GOT3 (cell line): ENCODE measurements at places on chromosomes 3 and 15.

GRCh38 chr15:82135638-82136037, 89.8 kb upstream of the MEX3B start:
- DNase-seq, result no peak

DNA sequence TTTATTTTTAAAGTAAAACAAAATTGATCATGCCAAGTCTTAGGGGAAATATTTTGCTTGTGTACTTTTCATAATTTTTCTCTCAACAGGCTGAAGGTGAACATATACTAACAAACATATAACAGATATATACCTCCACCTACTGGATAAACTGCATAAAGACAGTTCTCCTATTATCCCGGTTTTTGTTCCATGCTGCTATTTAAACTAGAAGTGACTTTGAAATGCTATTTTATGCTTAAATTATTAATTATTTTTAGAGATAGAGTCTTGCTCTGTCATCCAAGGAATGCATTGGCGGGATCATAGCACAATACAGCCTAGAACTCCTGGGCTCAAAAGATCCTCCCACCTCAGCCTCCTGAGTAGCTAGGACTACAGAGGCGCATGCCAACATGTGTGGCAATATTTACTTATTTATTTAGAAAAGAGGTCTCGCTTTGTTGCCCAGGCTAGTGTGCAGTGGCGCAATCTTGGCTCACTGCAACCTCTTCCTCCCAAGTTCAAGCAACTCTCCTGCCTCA, 49.8 kb downstream of the ST3GAL6 start:
- DNase-seq, result no peak

DNA sequence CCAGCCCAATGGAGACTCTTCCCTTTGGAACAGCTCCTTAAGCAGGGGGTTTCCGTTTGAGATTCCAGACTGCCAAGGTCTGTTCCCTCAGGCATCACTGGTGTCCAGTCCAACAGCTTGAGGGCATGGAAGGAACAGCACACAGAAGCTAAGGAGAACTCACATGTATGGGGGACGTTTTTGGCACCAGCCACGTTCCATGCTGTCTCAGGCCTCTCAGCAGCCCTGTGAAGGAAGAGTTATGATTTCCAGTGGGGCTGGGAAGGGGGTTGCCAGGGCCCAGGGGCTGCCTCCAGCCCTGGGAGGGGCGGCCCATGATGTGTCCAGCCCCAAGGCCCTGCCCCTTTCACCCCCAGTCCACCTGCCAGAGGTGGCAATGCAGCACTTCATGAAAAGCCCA, 7.5 kb upstream of the RHO start:
- no peak for DNase-seq

DNA sequence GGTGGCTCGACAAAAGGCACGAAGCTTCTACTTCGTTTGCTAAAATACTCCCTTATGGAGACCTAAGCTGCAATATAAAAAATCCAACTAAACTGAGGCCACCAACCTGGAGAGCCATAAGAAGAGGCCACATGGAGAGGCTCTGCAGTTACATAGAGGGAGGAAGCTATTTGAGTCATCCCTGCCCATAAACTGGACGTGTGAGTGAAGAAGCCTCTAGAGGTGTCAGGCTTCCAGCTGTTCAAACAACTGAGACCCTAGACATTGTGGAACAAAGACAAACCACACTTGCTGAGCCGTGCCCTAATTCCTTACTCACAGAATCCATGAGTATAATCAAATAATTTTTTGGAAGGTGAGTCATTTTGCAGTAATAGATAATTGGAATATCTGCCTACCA, 50.2 kb upstream of the GMNC start:
- no peak for DNase-seq

DNA sequence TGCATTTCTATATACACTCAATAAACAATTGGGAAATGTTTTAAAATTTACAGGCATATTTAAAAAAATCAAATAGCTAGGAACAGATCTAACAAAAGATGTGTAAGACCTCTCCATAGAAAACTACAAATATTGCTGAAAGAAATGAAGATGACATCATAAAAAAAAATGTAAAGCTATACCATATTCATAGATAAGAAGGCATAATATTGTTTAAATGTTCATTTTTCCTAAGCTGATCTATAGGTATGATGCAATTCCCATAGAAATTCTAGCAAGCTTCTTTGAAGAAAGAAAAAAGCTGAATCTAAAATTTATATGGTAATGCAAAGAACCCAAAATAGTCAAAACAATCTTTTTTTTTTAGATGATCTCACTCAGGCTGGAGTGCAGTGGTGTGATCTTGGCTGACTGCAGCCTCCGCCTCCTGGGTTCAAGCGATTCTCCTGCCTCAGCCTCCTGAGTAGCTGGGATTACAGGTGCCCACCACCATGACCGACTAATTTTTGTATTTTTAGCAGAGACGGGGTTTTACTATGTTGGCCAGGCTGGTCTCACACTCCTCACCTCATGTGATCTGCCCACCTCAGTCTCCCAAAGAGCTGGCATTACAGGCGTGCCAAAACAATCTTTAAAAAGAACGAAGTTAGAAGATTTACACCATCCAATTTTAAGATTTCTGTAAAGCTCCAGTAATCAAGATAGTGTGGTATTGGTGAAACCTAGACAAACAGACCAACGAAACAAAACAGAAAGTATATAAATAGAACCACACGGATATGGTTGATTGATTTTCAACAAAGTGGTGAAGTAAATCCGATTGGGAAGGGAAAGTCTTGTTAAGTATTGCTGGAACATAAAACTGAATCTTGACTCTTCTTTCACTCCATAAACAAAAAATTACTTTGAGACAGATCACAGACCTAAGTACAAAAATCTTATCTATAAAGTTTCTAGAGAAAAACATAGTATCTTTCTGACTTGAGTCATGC, 6.3 kb upstream of the BHLHE40 start:
- no peak for DNase-seq

- DNase-seq, result no peak
Observed at GRCh38 chr3:95215437-95215957, 1152.6 kb downstream of the NSUN3 start.

- no peak for DNase-seq
Observed at GRCh38 chr3:23840521-23840920, 34.8 kb downstream of the UBE2E1 start.

- no peak for DNase-seq
Observed at GRCh38 chr3:190084983-190085382, 35.7 kb downstream of the P3H2 start.

- DNase-seq, result no peak
Observed at GRCh38 chr15:81097890-81098280, 36.2 kb upstream of the CFAP161 start.

GRCh38 chr15:91521996-91522395, 331.5 kb upstream of the SLCO3A1 start:
- no peak for DNase-seq

- no peak for DNase-seq
Observed at GRCh38 chr3:186965141-186965879, 35.0 kb downstream of the ST6GAL1 start.

GRCh38 chr3:52250122-52250521, 4.6 kb downstream of the PPM1M start:
- DNase-seq, result no peak

- no peak for DNase-seq
Observed at GRCh38 chr15:63573533-63573932, 23.7 kb upstream of the FBXL22 start.

GRCh38 chr15:81480645-81481053, 106.6 kb upstream of the TMC3 start:
- DNase-seq, result no peak

DNA sequence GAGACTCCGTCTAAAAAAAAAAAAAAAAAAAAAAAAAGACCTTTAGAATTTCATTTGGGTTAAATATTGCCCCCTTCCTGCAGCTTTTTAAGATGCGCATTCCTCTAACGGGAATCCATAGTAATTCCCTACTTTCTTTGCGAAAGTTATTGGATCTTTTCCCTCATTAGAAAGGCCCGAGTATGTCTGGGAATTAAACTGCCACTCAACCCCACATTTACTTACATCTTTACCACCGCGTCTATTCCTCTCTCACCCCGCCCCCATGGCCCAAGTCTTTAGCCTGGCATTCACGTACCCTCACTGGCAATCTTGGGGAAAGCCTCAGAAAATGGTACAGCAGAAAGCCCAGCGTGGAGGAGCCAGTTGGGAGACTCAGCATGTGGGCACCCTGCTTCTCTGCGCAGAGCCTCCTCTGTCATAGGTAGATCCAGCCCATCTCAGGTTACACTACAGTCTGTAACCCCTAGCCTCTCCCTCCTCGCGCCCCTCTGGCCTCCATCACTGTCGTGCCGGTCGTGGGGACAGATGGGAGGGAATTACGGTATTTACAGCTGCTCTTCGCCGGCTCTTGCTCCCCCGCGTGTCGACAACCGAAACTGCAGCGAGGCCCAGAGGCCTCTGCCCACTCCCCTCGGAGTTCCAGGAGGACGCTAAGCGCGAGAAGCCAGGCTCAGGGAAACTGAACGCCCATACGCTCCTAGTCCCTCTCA, 6.4 kb upstream of the ANKDD1A start:
- DNase-seq, result peak; percentile 37

- no peak for DNase-seq
Observed at GRCh38 chr3:13673207-13673606, 124.3 kb downstream of the FBLN2 start.

DNA sequence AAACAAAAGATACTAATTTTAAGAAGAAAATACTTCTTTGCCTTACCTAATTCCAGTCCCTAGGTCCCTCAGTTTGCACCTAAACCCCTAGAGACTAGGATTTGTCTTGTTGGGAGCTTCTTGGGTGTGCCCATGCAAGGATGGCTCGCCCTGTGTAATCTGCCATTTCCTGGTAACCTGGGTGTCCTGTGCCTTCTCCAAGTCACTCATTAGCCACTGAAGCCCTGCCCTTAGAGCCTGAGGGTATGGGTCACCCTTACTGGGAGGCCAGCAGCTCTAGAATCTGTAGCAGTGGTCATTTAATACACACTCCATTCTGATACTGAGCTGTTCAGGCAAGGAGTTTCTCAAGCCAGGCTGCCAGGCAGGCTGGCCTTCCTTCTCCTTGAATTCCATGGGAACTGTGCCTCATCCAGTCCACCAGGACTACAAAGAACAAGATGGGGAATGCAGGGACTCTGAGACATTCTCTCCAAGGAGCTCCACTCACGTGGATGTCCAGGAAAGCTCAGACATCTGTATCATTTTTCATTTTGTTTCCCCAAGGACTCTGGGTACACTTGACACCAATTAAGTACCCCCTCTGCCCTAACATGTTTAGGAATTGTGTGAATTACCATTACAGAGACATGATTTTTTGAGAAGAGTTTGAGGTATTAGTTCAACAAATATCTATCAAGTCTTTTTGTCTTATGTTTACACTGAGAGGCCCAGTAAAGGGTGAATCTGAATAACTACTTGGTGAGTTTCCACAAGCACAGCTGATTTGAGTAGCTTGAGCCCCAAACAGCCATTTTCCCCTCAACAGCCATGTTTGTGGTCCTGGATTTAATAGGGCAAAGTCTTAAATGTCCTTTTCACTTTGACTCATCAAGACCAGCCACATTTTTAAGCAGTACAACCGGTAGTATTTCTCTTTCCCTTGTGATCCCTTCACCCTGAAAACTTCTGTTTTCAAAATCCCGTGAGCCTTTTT, 52.6 kb downstream of the ARNT2 start:
- no peak for DNase-seq

- no peak for DNase-seq
Observed at GRCh38 chr3:52032702-52033408, 23.5 kb downstream of the DUSP7 start.

DNA sequence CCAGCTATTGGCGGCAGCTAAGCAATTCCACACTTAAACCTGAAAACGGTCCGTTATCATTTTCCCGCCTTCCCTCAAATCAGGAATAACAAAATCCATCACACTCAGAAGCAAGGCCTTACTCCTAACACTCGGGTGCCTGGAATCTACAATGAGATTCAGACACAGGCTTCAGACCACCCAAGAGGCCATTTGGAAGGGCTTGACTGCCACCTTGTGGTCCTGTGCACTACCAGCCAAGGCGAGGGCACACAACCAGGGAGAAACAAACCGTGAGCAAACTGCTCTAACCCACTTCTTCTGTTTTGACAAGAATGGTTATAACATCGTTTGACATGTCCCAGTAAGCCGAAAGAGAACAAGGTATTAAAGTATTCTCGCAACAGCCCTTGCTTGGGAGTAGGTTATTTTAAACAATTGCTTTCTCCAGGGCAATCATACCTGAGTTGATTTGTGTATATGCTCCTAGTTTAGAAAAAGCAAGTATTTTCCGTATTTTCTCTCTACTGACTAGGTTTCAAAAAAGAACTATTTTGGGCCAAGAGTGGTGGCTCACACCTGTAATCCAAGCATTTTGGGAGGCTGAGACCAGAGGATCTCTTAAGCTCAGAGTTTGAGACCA, 40.1 kb upstream of the TAFA4 start:
- DNase-seq, result no peak
